NCI-H187 (cell line): ENCODE measurements at places on chromosomes 3 and 15.

DNA sequence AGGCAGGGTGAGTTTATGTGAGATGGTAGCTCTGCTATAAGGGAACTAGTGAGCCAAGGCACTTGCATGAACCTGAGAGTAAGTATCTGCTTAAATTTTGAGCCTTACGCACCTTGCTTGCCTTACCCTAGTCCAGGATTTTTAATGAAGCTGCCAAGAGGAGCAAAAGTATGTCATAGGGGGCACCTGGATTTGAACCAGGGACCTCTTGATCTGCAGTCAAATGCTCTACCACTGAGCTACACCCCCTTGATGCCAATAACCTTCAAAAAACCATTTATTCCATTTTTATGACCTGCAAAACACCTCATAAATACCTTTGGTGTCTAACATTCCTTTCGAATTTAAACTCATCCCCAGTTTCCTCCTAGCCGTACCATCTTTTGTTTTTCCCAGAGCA lies 88.3 kb upstream of the ACP3 start:
- DNase-seq = no peak

DNA sequence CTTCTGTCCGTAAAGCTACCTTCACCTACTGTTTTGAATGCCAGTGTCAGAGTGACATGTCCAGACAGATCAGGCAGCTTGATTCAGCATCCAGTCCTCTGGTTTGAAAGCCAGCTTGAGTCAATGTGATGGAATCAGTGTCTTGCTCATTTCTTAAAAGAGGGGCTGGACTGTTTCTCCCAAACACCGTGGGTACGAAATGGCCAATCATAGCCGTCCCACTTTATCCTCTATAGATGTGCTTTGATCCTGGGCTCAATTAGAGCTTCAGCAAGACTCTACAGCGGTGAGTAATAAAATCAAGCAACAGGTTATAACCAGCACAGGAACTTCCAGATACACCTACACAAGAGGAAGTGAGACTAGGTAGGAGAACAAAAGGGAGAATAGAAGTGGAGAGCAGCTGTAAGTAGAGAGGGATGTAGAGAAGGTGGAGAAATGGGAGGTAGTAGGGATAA lies 17.0 kb upstream of the OR5K1 start:
- no peak for DNase-seq

DNA sequence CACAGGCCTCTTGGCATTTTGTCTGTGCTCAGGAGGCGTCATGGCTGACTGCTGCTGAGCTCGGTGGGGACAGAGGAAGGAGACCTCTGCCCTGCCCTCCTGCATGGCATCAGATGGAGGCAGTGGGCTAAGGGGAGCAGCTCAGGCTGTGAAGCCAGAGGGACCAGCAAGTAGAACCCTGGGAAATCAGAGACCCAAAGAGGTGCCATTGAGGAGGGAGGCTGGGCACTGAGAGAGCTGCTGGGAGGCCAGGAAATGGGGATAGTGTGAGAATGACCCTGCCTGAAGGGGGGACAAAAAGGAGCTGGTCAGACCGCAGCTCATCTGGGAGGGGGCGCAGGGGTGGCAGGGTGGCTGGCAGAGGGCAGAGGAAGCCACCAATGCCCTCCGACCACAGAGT lies 136.8 kb downstream of the FBLN2 start:
- no peak for DNase-seq

GRCh38 chr3:11784971-11785377 lies 61.7 kb downstream of the TAMM41 start:
- DNase-seq = no peak

GRCh38 chr3:169674090-169674489 lies 10.6 kb upstream of the MECOM start:
- no peak for DNase-seq

- DNase-seq = no peak
Measured at GRCh38 chr3:50338965-50339364, 1.7 kb downstream of the RASSF1 start.

DNA sequence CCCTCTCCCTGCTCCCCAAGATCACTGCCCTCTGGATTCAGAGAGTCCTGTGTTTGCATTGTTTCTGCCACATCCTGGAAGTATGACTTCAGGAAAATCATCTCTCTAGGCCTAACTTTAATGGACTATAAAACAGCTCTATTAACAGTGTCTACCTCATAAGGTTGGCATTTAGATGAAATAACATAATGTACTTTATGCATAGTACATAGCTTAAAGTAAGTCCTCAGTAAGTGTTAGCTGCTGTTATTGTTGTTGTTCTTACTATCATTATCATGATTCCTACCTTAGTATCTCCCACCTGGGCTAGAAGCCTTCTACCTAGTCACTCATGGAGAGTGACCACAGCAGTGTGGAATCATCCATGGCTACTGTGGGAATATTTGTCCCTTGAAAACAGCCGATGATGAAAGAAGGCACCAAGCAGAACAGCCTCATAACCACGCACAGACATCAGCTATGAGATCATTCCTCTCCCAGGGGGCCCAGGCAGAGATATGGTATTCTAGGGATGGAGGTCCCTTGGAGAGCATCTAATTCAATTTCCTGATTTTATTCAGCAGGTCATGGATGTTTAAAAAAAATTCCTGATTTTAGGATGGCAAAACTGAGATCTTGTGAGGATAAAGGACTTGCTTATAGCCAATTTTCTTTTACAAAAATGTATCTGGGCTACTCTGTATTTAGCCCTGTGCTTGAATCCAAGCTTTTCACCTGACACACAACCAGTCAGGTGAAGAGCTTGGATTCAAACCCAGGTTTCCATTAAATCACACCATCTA lies 1.9 kb downstream of the FSD2 start:
- no peak for DNase-seq

- DNase-seq = no peak
Measured at GRCh38 chr3:42694366-42694765, 8.2 kb downstream of the HHATL start.

DNA sequence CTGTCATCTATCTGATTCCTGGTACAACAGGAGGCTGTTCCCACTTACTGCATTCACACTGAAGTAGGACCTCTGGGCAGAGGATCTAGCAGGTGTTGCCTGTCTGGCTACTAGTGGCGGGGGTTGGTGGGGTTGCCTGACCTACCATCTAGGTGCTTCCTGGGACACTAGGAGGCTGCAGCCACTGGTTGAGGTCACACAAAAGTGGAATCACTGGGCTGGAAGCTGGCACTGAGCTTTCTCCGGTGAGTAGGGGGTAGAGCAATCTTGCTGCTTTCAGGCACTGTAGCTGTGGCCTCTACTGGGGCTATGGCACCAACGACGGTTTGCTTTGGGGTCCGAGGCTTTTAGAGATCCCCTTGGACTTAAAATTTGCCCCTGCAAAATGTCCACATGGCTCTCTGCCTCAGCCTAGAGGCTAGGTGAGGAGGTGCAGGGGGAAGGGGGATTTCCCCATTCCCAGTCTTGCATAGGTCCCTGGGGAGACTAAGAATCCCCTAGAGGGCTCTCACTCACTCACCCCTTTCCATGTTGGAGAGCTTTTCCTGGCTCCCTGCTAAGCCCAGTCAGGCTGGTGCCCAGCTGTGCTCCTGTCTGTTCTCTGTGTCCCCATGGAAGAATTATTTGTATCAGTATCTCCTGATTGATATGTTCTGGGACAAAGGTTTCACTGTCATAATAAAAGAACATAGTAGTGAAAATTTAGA lies 397.7 kb upstream of the EPHA6 start:
- DNase-seq = no peak

GRCh38 chr15:34161329-34161963 lies 48.5 kb downstream of the KATNBL1 start:
- no peak for DNase-seq

- DNase-seq = no peak
Measured at GRCh38 chr3:126436826-126437717, 38.6 kb downstream of the ZXDC start.

DNA sequence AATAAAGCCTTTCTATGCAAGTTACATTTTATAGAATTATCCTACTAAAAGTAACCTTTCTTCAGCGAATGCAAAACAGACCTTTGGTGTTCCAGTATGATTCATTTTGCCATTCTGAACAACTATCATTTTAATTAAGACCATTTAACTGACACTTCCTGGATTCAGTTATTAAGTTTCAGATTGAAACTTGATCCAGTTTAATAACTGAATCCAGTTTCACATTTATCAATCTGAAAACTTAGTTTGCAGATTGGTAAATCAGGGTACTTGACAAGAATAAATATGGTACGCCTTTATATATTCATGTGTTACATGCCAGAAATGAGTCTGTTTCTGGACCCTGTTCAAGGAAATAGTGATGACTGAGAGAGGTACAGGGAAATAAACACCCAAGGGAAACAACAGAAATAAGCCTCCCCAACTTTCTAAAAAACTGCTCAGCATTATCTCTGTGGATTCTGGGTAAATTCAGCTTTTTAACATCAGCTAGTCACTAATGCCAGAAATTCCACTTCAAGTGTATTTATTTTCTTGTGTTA lies 23.3 kb upstream of the NFKBIZ start:
- DNase-seq = no peak

DNA sequence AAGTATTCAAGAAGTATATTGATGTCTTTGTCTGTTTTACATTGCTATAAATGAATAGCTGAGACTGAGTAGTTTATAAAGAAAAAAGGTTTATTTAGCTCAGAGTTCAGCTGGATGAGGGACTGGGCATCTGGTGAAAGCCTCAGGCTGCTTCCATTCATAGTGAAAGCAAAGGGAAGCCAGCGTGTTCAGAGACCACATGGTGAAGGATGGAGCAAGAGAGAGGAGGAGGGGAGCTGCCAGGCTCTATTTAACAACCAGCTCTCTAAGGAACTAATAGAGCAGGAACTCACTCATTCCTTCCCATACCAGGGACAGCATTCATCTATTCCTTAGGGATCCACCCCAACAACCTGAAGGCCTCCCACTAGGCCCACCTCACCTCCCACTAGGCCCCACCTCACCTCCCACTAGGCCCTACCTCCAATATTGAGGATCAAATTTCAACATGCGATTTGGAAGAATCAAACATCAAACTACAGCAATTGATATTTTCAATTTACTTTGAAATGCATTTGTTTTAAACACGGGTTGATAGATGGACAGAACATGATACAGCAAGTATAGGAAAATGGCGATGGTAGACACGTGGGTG lies 167.5 kb upstream of the HES1 start:
- no peak for DNase-seq

DNA sequence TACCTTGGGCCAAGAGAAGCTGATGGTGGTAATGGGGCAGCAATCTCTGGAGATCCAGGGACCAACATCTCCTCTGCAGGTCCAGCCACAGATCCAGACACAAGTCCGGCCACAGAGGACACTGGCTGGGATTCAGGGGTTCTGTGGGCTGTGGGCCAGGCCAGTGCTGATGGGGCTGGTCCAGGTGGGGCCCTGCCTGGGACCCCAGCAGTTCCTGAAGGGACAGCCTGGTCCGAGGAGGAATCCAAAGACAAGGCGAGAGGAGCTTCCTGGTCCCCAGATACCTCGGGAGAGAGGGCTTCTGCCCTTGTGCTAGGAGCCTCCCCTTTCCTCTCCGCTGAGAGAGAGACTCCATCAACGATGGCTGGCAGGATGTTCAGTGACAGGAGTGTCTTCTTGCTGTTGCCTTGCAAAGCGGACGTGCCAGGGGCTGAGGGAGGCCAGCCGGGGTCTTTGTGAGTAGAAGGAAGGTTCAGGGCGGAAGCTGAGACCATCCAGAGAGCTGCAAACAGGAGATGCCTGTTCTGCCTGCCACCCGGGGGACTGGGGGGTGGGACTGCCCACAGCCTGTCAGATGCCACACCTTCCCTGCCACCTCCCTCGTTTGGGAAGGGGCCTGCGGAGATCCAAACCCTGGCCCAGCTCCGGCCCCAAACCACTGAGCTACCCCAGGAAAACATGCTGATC lies 24.5 kb upstream of the GOLGA6C start:
- DNase-seq = no peak

DNA sequence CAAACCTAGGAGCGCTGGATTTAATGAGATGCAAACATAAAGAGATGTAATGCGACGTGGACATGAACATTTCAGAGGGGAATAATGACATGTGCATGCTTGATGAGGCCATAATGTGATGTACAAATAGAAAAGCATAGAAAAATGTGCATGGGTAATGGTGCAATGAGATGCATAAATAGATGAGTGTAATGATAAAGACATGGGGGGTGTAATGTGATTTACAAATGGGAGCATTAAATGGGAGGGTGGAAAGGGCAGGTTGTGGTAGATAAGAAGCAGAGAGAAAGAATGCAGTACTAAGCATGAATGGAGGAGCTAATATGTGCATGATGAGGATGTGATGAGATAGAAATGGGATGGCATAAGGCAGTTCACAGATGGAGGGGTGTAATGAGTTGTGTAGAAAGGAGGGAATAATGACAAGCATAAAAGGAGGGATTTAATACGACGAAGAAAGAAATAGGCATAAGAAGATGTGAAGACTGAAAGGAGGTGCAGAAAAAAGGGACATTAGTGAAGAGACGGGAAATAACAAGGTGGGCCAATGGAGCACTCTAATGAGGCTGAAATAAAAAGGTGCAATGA lies 137.5 kb upstream of the CCNL1 start:
- no peak for DNase-seq

DNA sequence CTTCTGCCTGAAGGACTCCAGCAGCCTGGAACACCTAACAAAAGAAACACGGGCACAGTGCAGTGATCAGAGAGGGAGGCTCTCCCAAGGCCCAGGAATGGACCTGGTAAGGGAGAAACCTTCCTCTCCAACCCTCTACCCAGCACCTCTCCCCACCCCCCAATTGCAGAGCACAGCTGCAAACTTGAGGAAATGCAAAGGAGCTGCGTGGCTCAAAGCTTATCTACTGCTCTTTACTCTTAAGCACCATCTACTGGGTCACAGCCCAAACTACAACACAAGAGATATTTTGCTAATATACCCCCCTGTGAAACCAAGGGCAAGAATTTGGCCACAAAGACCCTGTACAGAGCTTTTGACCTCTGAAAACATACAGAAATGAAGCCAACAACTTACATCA lies 328.3 kb downstream of the OXSM start:
- no peak for DNase-seq

- no peak for DNase-seq
Measured at GRCh38 chr3:105458518-105459215, 92.0 kb downstream of the ALCAM start.

GRCh38 chr15:70605606-70606410 lies 157.6 kb downstream of the UACA start:
- DNase-seq = no peak

DNA sequence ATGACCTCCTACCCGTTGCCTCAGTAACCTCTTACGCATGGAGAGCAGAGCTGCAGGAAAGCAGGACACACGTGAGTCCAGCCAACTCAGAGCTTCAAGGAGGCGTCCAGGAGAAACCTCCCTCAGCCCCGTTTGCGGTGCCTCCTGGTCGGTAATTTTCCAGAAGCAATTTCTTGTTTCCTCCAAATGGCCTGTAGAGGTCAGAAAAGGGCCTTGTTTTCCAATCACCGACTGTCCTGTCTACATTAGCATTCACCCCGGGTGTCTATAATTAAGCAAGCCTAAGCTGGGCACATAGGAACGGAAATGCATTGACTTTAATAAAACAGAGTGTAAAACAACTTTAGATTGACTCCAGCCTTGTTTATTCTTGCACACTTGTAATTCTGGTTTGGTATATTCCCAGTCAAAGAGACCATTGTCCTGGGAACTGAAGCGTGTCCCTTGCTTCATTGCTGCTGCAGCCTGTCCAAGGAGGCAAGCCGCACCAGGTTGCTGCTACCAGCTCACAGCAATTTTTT lies 836.2 kb downstream of the AGBL1 start:
- DNase-seq = no peak

- no peak for DNase-seq
Measured at GRCh38 chr15:60945196-60945595, 283.9 kb downstream of the RORA start.

GRCh38 chr3:52437326-52438103 lies 7.4 kb downstream of the SEMA3G start:
- no peak for DNase-seq
